ENCODE measurements at places on chromosomes 6 and 20. TPM values are rescaled to one million over a fixed set of nuclear protein-coding genes. Genes with fewer than 3 reads are reported as not detected.

The DDX27 gene
- 31.4 TPM for total RNA-seq

DNA sequence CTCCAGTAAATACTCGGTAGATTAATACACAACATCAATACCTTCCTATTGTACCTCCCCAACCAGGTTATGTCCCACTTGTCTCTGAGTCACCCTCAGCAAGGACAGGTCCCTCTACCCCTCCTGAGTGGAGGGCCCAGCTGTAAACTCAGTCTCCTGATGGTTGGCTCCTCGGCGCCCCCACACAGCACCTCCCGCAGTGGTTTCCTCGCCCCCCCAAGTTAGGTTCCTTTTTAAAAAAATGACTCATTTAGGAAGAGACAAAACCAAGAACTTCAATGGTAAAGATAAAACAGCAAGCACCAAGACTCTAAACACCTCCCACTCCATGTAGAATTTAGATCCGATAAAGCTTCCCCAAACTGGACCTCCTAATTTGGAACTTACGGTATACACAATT, 83.5 kb downstream of the TRERF1 start:
- H3K4me1 ChIP-seq: peaks cover 4% of the 10 kb centered on the region
- H3K27me3 ChIP-seq: peaks cover 2% of the 10 kb centered on the region
- no peaks in the 10 kb centered on the region for H3K36me3 ChIP-seq

GRCh38 chr6:74320715-74321114, 624.7 kb downstream of the CD109 start:
- H3K4me1 ChIP-seq: no peaks in the 10 kb centered on the region
- no peak overlapping the region for H3K4me3 ChIP-seq
- no peak overlapping the region for H3K27ac ChIP-seq
- DNase-seq: no peak
- H3K36me3 ChIP-seq: no peaks in the 10 kb centered on the region
- H3K27me3 ChIP-seq: no peaks in the 10 kb centered on the region

DNA sequence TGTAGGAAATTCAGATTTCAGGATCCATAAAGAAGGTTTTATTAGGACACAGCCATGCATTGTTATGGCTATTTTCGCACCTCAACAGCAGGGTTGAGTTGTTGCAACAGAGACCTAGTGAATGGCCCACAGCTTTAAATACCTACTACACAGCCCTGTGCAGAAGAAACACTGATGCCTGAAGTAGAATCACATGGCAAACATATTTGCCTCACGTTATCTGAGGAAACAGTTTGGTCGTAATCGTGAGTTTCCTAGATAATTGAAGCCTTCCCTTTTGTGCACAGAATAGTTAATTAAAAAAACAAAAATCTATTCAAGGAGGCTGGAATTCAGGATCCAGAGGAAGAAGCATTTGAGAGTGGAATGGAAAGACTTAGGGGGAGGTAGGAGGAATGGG, 55.1 kb downstream of the GCNT2 start:
- no peak overlapping the region for H3K27ac ChIP-seq
- no peaks in the 10 kb centered on the region for H3K36me3 ChIP-seq
- H3K4me1 ChIP-seq: peaks cover 5% of the 10 kb centered on the region

GRCh38 chr20:16321291-16321690, 252.0 kb downstream of the KIF16B start:
- H3K27ac ChIP-seq: no peak overlapping the region
- no peak for DNase-seq
- H3K4me1 ChIP-seq: no peaks in the 10 kb centered on the region
- H3K27me3 ChIP-seq: no peaks in the 10 kb centered on the region
- peaks cover 15% of the 10 kb centered on the region for H3K36me3 ChIP-seq

GRCh38 chr6:6915813-6916547, 191.8 kb upstream of the RREB1 start:
- H3K27me3 ChIP-seq: peaks cover 1% of the 10 kb centered on the region
- H3K4me3 ChIP-seq: no peak overlapping the region
